Type B pancreatic cell (in vitro differentiated cells): ENCODE measurements at places on chromosomes 6 and 20. TPM values are rescaled to one million over a fixed set of nuclear protein-coding genes. Genes with fewer than 3 reads are reported as not detected.

DNA sequence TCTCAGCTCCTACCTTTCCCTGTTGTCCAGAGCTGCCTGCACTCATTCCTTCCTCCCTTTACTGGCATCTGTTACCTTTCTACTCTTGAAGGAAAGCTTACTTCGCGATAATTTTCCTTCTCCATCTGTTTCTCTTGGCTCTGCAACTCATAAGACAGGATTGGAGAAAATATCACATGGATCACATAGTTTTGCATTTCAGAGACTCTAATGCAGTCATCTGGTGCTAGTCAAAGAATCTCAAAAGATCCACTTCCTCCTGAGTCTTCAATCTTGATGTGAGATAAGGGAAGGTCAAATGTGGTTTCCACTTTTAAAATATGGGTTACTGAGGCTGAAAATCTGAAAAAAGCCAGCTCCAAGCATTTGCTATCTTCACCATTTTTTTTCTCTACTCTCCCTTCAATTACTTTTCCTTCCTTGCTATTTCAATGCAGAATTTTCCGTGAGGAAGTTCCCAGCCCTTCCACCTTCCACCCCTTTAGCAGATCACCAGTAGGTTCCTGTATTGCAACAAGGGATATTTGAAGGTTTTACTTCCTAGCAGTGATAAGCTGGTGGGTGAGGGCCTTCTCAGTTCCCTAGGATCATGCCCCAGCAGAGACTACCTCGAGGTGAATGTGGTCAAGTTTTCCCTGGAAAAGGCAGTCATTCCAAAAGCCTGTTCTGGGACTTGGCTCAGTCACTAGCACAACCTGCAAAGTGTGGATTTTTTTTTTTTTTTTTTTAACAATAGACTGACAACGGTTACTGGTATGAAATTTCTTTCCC lies 62.8 kb upstream of the LRRC1 start:
- DNase-seq, result no peak
- peak overlapping the region; percentile 34 for H3K4me3 ChIP-seq
- peaks cover 29% of the 10 kb centered on the region for H3K4me1 ChIP-seq
- H3K27me3 ChIP-seq, result no peaks in the 10 kb centered on the region
- peak overlapping the region; percentile 45 for H3K27ac ChIP-seq

- no peaks in the 10 kb centered on the region for H3K4me1 ChIP-seq
- no peak overlapping the region for H3K27ac ChIP-seq
- no peak overlapping the region for H3K4me3 ChIP-seq
- DNase-seq, result no peak
Observed at GRCh38 chr6:101907356-101908217, 514.1 kb downstream of the GRIK2 start.

DNA sequence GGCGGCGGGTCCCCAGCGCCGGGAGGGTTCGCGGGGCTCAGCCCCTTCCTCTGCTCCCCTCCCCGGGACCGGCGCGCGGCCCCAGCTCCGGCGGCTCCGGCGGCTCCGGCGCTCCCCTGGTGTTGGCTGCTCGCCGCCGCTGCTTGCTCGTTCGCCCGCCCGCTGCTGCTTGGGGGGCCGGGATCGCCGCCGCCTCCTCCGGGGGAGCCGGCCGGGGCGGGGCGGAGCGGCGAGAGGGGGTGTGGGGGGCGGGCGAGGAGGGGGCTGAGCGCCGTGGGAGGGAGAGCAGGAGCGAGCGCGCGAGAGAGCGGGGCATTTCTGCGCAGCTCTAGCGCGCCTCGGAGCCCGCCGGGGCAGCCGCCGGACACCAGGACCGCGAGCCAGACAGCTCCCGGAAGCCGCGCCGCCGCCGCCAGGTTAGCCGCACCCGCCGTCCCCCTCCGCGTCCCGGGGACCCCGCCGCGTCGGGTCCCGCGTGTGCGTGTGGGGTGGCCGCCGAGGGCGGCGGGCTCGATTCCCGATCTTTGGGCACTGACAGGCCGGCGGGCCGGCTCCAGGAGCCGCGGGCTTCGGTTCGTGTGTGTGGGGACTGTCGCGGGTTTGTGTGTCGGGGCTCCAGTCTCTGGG lies 62.0 kb upstream of the EPB41L1 start:
- H3K36me3 ChIP-seq, result no peaks in the 10 kb centered on the region
- peaks cover 29% of the 10 kb centered on the region for H3K4me1 ChIP-seq
- peak; percentile 75 for DNase-seq
- peak overlapping the region; percentile 98 for H3K27ac ChIP-seq
- H3K4me3 ChIP-seq, result peak overlapping the region; percentile 98

DNA sequence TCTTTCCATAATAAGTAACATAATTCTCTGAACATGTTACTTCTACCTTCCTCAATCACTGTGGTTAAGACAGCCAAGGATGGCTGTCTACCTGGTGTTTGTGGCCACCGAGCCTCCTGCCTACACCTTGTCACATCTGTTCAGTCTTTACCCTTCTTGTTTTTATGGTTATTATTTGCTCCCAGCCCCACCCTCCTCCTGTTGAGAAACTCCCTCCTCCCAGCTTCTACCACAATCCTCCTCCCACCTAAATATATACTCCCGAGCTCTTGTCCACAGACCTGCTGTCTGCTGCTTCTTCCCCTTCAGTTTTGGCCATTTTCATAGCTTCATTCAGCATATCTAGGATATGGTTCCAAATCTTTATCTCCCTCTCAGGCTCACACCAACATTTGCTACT lies 35.7 kb upstream of the GABRR1 start:
- H3K4me1 ChIP-seq, result no peaks in the 10 kb centered on the region
- DNase-seq, result no peak
- no peaks in the 10 kb centered on the region for H3K36me3 ChIP-seq
- peaks cover 2% of the 10 kb centered on the region for H3K27me3 ChIP-seq

GRCh38 chr6:72626126-72626525 lies 4.3 kb downstream of the KCNQ5 start:
- peaks cover 53% of the 10 kb centered on the region for H3K27me3 ChIP-seq
- no peak overlapping the region for H3K27ac ChIP-seq
- DNase-seq, result no peak

DNA sequence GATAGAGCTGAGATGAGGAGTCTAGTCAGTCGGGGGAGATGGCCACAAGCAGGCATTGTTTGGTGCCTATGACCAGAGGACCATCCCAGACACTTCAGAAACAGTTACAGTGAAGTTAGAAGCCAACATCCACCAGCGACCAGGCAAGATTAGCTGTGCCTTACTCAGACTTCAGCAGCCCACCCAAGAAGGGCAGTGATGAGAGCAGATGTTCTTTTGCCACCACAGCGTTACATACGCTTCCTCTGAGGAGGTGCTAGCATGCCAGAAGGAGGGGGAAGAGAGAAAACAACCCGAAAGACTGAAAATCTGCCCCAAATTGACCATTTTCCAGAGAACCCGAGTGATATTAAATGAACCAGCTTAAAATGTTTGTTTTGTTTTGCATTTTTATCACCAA lies 186.8 kb downstream of the PRL start:
- H3K27me3 ChIP-seq, result no peaks in the 10 kb centered on the region
- H3K4me1 ChIP-seq, result peaks cover 3% of the 10 kb centered on the region
- no peak overlapping the region for H3K4me3 ChIP-seq
- no peak for DNase-seq
- H3K36me3 ChIP-seq, result peaks cover 11% of the 10 kb centered on the region
- H3K27ac ChIP-seq, result no peak overlapping the region

The PSORS1C1 gene
- not detected in 2 replicates for total RNA-seq

- H3K4me1 ChIP-seq, result peaks cover 8% of the 10 kb centered on the region
- H3K4me3 ChIP-seq, result no peak overlapping the region
- no peaks in the 10 kb centered on the region for H3K36me3 ChIP-seq
- no peak for DNase-seq
- H3K27ac ChIP-seq, result no peak overlapping the region
- no peaks in the 10 kb centered on the region for H3K27me3 ChIP-seq
Observed at GRCh38 chr6:116922853-116923548, 46.0 kb downstream of the RFX6 start.

- peaks cover 6% of the 10 kb centered on the region for H3K27me3 ChIP-seq
- peaks cover 19% of the 10 kb centered on the region for H3K4me1 ChIP-seq
- no peaks in the 10 kb centered on the region for H3K36me3 ChIP-seq
- H3K4me3 ChIP-seq, result no peak overlapping the region
- H3K27ac ChIP-seq, result no peak overlapping the region
Observed at GRCh38 chr20:1326031-1326930, 2.7 kb downstream of the SDCBP2 start.

DNA sequence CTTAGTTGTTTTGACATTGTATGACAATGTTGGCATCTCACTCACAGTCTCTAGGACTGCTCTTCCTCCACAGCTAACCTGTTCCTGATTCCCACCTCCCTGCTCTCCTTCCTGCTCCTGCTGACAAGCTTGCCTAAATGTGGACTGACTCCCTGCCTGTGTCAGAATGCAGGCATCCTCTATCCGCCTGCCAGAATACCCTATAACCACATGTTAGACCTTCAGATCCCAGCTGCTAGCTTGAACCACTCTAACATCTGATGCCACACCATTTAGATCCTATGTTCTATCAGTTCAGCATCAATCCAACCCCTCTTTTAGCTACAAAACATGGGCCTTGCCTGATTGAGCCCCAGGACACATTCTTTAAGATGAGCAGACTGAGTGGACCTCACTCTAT lies 12.2 kb downstream of the FILIP1 start:
- peaks cover 7% of the 10 kb centered on the region for H3K4me1 ChIP-seq
- H3K4me3 ChIP-seq, result no peak overlapping the region
- H3K27me3 ChIP-seq, result no peaks in the 10 kb centered on the region
- peak overlapping the region; percentile 7 for H3K27ac ChIP-seq
- no peak for DNase-seq

DNA sequence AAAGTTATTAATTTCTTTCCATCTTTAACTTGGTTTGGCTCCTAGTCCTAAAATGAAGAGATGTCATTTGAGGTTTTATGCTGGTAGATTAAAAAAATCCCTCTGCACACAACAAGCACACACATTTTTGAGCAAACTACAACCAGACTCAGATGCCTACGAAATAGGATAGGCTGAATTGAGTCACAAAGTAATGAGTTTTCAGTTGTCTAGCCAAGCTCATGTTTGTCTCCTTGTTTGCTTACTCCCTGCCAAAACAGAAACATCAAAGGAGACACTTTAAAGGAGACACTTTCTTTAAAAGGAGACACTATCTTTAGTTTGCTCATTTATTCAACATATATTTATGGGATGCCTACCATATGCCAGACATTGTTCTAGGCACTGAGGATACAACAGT lies 56.2 kb downstream of the TPBG start:
- DNase-seq, result no peak
- H3K27ac ChIP-seq, result no peak overlapping the region
- peaks cover 9% of the 10 kb centered on the region for H3K27me3 ChIP-seq
- H3K4me1 ChIP-seq, result peaks cover 13% of the 10 kb centered on the region

- no peak for DNase-seq
- H3K27ac ChIP-seq, result peak overlapping the region; percentile 41
- H3K4me1 ChIP-seq, result no peaks in the 10 kb centered on the region
- no peaks in the 10 kb centered on the region for H3K36me3 ChIP-seq
- peak overlapping the region; percentile 17 for H3K4me3 ChIP-seq
Observed at GRCh38 chr6:34093206-34093605, 52.7 kb downstream of the GRM4 start.

DNA sequence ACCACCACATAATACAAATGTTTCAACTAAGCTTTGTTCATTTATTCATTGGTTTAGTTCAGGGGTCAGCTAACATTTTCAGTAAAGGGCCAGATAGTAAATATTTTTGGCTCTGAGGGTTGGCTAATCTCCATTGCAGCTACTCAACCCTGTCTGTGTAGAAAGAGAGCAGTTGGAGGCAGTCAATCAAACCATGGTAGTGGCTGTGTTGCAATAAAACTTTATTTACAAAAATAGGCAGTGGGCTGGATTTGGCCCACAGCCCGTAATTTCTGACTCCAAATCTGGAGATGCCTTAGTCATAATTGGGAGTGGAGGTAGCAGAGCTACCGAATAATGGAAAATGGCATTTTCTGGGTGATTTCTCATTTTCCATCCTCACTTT lies 242.5 kb upstream of the ZFP64 start:
- no peaks in the 10 kb centered on the region for H3K27me3 ChIP-seq
- H3K4me3 ChIP-seq, result no peak overlapping the region
- H3K27ac ChIP-seq, result no peak overlapping the region
- H3K4me1 ChIP-seq, result no peaks in the 10 kb centered on the region
- peaks cover 3% of the 10 kb centered on the region for H3K36me3 ChIP-seq

DNA sequence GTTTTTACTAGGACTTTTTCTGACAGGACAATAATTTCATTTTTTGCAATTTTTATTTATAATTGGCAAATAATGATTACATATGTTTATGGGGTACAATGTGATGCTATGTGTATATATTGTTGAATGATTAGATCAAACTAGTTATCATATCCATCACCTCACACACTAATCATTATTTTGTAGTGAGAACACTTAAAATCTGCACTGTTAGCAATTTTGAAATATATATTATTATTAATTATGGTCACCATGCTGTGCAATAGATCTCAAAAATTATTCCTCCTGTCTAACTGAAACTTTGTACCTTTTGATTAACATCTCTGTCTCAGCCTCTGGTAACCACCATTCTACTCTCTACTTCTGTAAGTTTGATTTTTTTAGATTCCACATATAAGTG lies 378.7 kb downstream of the PLCB1 start:
- no peaks in the 10 kb centered on the region for H3K27me3 ChIP-seq
- no peaks in the 10 kb centered on the region for H3K4me1 ChIP-seq
- no peak overlapping the region for H3K27ac ChIP-seq
- no peak for DNase-seq

DNA sequence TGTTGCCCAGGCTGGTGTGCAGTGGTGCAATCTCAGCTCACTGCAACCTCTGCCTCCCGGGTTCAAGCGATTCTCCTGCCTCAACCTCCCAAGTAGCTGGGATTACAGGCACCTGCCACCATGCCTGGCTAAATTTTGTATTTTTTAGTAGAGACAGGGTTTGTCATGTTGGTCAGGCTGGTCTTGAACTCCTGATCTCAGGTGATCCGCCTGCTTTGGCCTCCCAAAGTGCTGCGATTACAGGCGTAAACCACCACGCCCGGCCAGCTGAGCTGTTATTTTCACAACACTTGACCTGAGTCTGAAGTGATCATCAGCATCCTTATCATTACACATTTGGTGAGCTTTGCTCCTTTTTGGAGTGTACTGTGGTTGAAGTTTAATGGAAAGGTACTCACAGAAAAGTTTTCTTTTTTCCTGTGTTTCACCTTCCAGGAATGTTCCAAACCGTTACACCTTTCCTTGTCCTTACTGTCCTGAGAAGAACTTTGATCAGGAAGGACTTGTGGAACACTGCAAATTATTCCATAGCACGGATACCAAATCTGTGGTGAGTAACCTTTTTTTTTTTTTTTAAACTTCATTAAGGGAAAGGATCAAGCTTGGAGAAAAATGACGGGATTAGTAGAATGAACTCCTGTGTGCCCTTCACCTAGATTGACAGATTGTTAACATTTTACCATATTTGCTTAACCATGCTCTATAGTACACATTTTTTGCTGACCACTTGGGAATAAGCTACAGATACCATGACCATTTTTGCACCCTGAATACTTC lies 9.7 kb downstream of the RNF114 start:
- H3K36me3 ChIP-seq, result peaks cover 40% of the 10 kb centered on the region
- H3K27ac ChIP-seq, result no peak overlapping the region
- no peak overlapping the region for H3K4me3 ChIP-seq
- no peak for DNase-seq
- no peaks in the 10 kb centered on the region for H3K27me3 ChIP-seq
